ENCODE measurements at places on chromosomes 11 and 22.
A peak's percentile ranks its signal among the peaks of the same experiment; 100 is the strongest.

- DNase-seq, result no peak
Observed at GRCh38 chr11:27403195-27403594, 40.2 kb upstream of the CCDC34 start.

GRCh38 chr11:23730307-23730998 is 766.4 kb upstream of the LUZP2 start:
- DNase-seq, result no peak

- no peak for DNase-seq
Observed at GRCh38 chr11:66636411-66636810, 2.1 kb upstream of the RBM4 start.

GRCh38 chr22:32469799-32470212 is 4.8 kb upstream of the FBXO7 start:
- peak; percentile 67 for DNase-seq

GRCh38 chr11:115197433-115197832 is 306.8 kb downstream of the CADM1 start:
- DNase-seq, result no peak

GRCh38 chr11:75475767-75476650 is 43.0 kb upstream of the KLHL35 start:
- DNase-seq, result no peak

DNA sequence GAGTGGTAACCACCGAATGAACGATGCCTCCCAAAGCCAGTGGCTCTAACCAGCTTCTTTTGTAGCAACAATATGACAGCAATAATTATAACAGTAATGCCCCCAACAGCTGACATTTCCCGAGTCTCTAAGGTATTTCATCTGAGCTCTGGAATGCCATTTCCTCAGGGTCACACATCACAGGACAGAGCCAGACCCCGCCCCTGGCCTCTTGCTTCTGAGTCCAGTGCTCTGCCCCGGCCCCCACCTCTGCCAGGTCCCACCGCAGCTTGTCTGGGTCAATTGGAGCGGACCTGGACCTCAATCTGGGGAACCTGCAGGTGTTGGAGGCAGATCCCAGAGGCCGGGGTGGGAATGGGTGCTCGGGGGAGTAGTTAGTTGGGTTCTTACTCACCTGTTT is 63.8 kb downstream of the IGLL1 start:
- DNase-seq, result no peak

- no peak for DNase-seq
Observed at GRCh38 chr11:44564166-44564565, 1.3 kb upstream of the CD82 start.

Measured in fibroblast of skin of left quadriceps (primary cell).